ENCODE measurements at places on chromosomes 1 and 21.

DNA sequence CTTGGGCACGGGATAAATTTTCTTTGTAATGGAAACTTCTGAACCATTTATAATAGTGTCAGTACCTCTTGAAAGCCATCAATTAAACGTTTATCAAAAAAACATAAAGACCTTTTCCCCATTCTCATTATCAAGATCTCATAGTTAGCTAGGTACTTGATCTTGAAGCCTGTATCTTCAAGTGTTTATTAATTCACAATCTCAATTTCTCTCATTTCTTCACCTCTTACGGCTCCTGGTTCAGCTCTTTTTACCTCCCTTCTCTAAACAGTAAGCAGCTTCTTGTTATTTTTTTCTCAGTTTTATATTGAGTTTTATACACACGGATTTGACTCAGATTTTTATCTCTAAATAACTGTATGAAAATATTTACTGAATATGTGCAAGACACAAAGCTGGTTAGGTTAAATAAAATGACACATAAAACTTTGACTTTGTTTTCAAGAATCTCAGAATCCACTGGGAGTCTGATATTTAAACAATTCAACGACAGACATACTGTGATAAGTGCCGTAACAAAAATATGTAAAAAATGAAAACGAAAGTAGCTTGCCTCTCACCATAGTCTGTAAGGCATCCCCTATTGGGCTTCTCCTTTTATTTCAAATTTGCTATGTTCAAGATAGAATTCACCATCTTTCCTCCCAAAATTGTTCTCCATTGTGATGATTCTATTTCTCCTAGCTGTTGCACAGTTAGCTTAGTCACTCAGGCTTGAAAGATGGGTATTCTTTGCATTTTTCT lies 411.6 kb upstream of the ZRANB2 start:
- no peak for DNase-seq

DNA sequence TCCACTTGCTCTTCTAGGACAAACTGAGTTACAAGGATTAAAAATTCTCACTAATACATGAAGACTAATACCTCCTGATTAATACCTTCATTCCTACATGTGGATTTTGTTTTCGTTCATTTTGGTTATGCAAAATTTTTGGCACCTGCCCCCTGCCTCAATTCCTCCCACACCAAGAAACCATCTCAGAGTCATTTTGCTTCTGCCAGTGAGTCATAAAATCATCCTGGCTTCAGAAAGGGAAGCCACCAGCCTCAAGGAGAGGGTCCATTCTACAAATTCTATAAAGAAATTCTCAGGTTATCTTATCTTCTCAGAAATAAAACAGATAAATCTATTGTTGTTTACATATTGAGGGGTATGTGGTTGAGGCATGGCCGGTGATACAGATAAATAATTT lies 103.2 kb upstream of the COA6 start:
- no peak for DNase-seq

GRCh38 chr1:43529206-43529731 lies 1.4 kb upstream of the PTPRF start:
- DNase-seq: peak; percentile 66

DNA sequence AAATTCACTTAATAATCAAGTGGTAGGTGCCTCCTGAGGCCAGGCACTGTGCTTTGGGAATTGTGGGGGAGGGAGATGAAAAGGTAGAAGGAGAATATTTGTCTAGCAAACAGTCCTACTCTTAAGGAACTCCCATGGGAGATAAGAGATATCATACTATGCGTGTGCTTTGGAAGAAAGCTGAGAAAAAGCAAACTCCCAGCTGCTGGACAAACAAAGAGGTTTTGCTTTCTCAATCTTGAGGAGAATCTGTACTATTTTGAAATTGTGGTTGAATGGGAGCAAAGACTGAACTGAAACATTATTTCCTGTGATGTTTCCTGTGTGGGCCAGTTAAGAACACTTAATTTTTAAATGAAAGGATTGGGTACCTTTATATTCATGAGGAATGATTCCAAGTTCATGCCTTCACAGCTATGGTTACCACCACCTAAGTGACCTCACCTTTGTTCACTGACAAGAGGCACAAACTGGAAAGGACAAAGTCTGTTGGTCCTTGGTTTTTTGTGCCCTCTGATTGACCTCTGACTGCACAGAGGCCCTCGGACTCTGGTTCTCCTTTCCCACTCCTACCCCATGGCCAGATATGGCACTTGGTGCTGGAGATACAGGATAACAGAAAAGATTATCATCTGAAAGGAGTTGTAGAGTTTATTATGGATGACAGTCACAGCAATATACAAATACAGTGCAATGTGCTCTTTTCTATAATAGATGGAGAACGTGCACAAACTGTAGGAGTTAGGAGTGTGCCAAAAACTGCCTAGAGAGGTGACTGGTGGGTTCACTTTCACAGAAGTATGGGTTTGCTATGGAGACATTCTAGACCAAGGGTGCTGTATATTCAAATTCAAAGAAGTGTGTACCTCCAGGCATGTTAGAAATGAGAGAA lies 1.6 kb downstream of the CD53 start:
- peak; percentile 39 for DNase-seq

DNA sequence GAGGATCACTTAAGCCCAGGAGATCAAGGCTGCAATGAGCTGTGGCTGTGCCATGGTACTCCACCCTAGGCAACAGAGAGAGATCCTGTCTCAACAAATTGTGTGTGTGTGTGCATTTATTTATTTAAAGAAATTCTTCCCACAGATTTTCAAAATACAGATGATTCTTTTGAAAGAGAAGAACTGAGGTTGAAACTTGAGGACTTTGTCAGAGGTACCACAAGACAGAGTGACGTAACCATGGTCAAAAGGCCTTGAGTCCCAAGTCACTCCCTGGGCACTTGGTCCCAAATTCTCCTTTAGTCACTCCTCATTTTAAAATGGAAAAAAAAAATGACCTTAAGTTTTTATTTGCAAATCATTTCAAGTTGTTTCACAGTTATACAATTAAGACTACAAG lies 57.4 kb downstream of the TIAM1 start:
- no peak for DNase-seq

GRCh38 chr21:28359300-28359699 lies 633.4 kb downstream of the LTN1 start:
- no peak for DNase-seq

GRCh38 chr1:193539731-193540459 lies 353.5 kb upstream of the B3GALT2 start:
- DNase-seq: no peak

GRCh38 chr1:41773144-41773591 lies 145.6 kb downstream of the HIVEP3 start:
- no peak for DNase-seq

- no peak for DNase-seq
Measured at GRCh38 chr21:21997390-21998333, 999.5 kb downstream of the NCAM2 start.

- no peak for DNase-seq
Measured at GRCh38 chr1:227945891-227946623, 1.7 kb downstream of the WNT9A start.

DNA sequence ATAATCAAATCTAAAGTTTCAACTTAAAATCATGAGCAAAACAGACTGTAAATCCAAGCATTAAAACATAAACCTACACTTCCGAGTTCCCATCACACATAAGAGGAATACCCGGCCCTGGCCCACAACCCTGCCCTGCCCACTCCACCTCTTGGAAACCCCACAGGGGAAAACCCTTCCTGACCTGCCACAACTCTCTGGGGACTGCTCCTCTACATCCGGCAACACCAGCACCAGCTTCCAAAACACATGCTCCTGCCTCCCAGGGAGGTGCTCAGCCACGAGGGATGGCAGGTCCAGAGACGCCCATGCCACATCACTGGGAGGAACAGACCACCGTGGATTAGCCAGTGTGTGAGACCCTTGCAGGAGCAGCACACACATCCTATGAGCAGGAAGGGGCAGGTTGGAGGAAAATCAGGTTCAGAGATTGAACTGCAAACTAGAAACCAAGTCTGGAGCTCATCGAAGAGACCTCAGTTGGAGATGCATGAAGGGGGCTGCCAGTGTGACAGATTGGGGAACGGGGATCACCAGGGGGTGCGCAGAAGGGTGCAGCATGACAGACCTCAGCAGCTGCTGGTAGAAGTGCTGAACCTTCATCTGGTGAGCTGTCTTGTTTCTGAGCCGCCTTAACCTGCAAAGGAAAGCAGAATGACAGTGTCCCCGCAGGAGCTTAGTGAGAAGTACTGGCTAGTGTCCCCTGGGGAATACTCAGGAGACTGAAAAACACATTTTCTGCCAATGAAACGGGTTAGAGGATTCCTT lies 25.8 kb upstream of the LSS start:
- DNase-seq: no peak

Measured in KG1 (cell line).